ENCODE measurements at places on chromosomes 5 and 9. TPM values are rescaled to one million over a fixed set of nuclear protein-coding genes. Genes with fewer than 3 reads are reported as not detected.

Gene ACER2
- polyA plus RNA-seq: 1.6 TPM

Gene GFI1B
- polyA plus RNA-seq: 0.10 TPM

Gene MEIKIN
- polyA plus RNA-seq: not detected

Gene DOCK8
- 0.05 TPM for polyA plus RNA-seq

Gene CER1
- polyA plus RNA-seq: not detected

Gene MYORG
- polyA plus RNA-seq: 0.19 TPM

GRCh38 chr9:123070198-123070597 is 36.7 kb downstream of the GPR21 start:
- no peak for DNase-seq

DNA sequence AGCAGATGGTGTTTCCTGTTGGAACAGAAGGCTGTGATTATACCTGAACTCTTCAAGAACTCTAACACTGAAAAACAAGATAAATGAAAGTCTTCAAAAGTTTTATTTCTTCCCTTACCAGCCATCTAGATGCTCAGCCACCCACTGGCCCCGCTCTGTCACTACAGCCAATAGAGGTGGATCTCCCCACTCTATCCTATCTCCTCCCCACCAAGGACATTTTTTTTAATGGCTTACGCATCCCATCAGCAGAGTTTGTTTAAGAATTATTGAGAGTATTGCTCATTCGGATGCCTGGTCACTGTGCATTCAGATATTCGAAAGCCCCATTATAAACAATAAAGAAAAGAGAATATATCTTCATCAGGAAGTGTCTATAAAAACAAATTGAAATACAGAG is 159.4 kb downstream of the RASEF start:
- no peak for DNase-seq

DNA sequence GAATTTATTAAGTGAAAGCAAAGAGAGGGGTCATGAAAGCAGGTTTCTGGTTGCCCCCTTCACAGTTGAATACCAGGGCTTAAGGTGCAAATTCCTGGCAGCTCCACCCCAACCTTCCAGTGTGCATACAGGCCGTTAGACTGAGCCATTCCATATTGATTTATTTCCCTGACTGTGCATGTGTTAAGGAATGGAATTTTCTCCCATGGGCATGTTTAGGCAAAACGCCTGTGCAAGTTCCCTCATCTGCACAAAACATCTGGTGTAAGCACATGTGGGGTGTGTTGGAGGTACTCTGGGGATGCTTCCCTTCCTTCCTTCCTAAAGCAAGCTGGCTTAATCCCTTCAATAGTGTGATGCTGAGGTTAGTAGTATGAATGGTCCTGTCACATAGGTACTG is 1470.6 kb downstream of the MAT2B start:
- no peak for DNase-seq

GRCh38 chr9:97891736-97892135 is 30.6 kb downstream of the TRMO start:
- no peak for DNase-seq

DNA sequence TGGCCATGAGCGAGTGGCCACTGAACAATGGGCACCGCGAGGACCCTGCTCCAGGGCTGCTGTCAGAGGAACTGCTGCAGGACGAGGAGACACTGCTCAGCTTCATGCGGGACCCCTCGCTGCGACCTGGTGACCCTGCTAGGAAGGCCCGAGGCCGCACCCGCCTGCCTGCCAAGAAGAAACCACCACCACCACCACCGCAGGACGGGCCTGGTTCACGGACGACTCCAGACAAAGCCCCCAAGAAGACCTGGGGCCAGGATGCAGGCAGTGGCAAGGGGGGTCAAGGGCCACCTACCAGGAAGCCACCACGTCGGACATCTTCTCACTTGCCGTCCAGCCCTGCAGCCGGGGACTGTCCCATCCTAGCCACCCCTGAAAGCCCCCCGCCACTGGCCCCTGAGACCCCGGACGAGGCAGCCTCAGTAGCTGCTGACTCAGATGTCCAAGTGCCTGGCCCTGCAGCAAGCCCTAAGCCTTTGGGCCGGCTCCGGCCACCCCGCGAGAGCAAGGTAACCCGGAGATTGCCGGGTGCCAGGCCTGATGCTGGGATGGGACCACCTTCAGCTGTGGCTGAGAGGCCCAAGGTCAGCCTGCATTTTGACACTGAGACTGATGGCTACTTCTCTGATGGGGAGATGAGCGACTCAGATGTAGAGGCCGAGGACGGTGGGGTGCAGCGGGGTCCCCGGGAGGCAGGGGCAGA is 53.3 kb downstream of the JADE2 start:
- no peak for DNase-seq

- DNase-seq: no peak
Observed at GRCh38 chr5:36312953-36313672, 11.4 kb upstream of the RANBP3L start.

DNA sequence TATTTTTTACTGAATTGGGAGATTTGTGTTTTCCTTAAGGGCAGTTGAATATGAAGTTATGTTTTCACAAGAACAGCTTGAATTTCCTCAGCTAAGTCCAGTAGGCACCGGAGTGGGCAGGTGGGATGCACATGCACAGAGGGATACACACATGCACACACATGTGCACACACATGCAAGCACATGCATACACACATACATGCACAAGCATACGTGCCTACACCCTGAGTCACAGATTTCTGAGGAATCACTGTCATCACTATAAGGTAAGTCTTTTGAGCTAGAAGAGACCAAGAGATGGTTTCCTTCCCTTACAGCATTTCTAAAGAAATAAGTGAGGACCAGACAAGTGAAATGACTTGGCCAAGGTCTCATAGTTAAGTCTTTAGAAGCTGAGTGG is 8.7 kb downstream of the ENTREP1 start:
- no peak for DNase-seq
